ENCODE measurements at places on chromosomes 6 and 20. TPM values are rescaled to one million over a fixed set of nuclear protein-coding genes. Genes with fewer than 3 reads are reported as not detected.

The SASH1 gene
- 99.9 TPM for total RNA-seq

The ROS1 gene
- total RNA-seq = 0.19 TPM

The KIAA1755 gene
- 4.7 TPM for total RNA-seq

The DNMT3B gene
- 18.2 TPM for total RNA-seq

The FKBP1C gene
- 0.79 TPM for total RNA-seq

The OPRL1 gene
- 0.50 TPM for total RNA-seq

All from type B pancreatic cell (in vitro differentiated cells).